ENCODE measurements at places on chromosomes 13 and 19.

- no peak for DNase-seq
Measured at GRCh38 chr13:21297447-21297846, 121.0 kb downstream of the MRPL57 start.

DNA sequence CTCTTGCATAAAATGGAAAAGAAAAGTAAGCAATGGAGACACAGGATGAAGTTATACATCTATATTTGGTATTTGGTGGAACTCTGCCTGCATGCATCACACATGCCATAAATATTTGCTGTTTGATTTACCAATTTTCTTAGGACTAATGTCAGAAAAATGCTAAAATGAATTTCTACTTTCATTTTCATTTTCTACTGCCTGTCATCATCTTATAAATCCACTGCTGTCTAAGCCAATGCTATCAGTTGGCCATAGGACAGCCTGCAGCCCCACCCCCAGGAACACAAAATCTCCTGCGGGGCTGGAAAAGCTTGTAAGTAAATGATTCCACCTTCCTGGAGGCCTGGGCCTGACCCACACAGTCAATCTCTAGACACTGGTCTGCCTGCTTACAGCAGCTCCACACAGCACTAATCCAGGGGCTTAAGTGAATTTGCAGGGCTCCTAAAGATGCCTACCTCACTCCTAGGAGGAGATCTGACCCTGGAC is 122.0 kb downstream of the ENOX1 start:
- DNase-seq, result no peak

- DNase-seq, result no peak
Measured at GRCh38 chr13:37274569-37275497, 169.4 kb upstream of the CSNK1A1L start.

GRCh38 chr13:71758828-71759227 is 108.2 kb downstream of the DACH1 start:
- DNase-seq, result no peak

- DNase-seq, result no peak
Measured at GRCh38 chr13:97630725-97631124, 196.8 kb downstream of the RAP2A start.

GRCh38 chr19:13505761-13506470 is 363 bp downstream of the CACNA1A start:
- DNase-seq, result no peak

GRCh38 chr19:28794301-28794700 is 418.6 kb downstream of the UQCRFS1 start:
- DNase-seq, result no peak

GRCh38 chr13:36763126-36763722 is 55.8 kb upstream of the RFXAP start:
- DNase-seq, result no peak

DNA sequence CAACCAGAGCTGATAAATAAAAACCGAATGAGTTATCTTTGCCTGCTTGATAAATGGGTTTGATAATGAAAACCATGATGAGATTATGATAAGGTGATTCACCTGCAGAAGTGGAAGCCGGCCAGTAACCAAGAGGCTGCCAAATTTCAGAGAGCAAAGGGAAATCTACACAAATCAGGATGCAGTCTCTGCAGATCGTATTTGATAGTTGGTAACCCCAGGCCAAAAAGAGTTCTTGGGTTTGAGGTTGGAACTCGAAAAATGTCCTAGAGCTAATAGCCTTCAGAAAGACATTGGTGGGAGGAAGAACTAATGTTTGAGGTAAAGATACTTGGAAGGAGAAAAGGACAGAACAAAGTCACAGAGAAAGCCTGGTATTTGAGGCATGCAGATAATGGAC is 9.6 kb upstream of the LATS2 start:
- DNase-seq, result no peak

DNA sequence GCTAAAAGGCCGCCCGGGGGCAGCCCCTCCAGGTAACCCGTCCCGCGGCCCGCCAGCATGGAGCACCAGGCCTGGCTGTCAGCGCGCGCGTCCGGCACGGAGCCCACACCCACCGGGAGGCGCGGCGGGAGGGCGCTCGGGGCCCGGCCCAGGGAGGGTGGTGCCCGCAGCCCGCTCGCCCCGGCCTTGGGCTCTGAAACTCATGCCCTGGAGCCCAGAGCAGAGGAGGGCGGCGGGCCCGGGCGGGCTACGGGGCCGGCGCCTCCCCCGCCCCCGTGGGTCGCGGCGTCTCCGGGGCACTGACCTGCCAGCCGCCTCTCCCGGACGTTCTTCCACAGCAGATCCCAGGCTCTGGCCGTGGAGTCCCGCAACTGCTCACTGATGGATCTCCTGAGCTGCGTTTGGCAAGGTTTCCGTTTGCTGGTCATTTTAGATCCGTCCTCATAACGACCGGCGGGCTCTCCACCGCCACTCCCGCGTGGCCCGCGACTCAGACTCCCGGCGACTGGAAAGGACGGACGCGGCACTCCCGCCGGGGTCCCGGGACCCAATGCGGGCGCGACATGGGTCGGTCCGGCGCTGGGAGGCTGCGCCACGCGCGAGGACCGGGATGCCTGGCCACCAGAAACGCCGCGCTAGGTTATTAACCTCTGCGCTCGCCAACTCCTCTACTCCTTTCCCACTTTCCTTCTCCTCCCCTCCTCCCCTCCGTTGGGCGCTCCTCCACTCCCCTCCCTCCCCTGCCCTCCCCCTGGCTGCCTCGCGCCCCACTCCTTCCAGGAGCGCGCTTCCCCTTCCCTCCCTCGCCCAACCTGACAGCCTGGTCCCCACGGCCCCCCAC is 64.7 kb upstream of the STARD13 start:
- DNase-seq, result no peak

DNA sequence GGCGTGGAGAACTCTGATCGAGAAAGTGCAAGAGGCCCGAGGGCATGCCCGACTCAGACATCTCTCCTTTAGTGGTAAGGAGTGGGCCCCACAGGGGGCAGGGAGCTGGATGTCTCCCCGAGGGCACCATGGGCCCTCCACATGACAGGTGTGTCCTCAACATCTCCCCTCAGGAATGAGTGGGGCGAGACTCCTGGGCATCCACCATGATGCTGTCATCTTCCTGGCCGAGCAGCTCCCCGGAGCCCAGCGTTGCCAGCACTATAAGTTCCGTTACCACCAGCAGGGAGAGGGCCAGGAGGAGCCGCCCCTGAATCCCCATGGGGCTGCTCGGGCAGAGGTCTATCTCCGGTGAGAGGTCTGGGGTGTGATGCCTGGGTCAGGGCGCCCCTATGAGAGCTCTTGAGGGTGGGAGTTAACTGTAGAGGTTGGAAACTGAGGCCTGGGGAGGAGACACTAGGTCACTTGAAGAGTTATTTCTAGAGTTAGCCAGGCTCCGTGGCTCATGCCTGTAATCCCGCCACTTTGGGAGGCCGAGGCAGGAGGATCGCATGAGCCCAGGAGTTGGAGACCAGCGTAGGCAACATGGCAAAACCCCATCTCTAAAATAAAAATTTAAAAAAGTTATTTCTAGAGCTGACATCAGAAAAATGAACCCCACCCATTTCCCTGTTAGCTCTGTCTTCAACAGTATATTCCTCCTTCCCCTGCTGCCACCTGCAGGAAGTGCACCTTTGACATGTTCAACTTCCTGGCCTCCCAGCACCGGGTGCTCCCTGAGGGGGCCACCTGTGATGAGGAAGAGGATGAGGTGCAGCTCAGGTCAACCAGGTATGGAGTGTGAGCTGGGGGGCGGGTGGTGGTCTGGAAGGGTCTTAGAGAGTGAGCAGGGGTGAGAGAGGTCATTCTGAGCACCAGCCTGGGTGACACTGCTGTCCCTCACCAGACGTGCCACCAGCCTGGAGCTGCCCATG is 5.1 kb downstream of the IGFLR1 start:
- DNase-seq, result no peak

DNA sequence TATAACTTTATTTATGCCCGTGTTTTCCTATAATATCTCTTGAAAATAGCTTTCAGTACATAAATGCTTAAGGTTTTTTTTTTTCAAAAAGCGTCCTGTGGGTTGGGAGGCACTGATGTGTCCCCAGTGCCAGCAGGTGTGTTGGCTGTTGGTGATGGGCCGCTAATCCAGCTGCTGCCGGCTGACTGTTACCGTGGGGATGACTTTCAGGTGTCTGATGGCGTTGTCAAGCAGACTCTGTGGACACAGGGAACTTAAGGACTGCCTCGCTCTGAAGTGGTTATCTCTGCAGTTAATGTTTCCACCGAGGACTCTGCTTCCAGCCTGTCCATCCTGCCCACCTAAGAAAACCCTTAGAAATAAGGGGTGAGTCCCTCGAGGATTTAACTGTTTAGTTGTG is 94.5 kb downstream of the ANKRD10 start:
- DNase-seq, result no peak

GRCh38 chr19:4057931-4058692 is 8.6 kb downstream of the ZBTB7A start:
- no peak for DNase-seq

GRCh38 chr13:28357247-28357825 is 137.6 kb downstream of the FLT1 start:
- DNase-seq, result no peak

- DNase-seq, result no peak
Measured at GRCh38 chr19:35590875-35591274, 4.9 kb downstream of the PMIS2 start.

- DNase-seq, result no peak
Measured at GRCh38 chr19:45632468-45633196, 6.6 kb downstream of the EML2 start.

GRCh38 chr13:40517486-40518480 is 148.7 kb downstream of the FOXO1 start:
- DNase-seq, result no peak

- no peak for DNase-seq
Measured at GRCh38 chr13:99990126-99990977, 8.8 kb downstream of the ZIC2 start.

- DNase-seq, result no peak
Measured at GRCh38 chr13:25110956-25111584, 15.1 kb downstream of the PABPC3 start.

DNA sequence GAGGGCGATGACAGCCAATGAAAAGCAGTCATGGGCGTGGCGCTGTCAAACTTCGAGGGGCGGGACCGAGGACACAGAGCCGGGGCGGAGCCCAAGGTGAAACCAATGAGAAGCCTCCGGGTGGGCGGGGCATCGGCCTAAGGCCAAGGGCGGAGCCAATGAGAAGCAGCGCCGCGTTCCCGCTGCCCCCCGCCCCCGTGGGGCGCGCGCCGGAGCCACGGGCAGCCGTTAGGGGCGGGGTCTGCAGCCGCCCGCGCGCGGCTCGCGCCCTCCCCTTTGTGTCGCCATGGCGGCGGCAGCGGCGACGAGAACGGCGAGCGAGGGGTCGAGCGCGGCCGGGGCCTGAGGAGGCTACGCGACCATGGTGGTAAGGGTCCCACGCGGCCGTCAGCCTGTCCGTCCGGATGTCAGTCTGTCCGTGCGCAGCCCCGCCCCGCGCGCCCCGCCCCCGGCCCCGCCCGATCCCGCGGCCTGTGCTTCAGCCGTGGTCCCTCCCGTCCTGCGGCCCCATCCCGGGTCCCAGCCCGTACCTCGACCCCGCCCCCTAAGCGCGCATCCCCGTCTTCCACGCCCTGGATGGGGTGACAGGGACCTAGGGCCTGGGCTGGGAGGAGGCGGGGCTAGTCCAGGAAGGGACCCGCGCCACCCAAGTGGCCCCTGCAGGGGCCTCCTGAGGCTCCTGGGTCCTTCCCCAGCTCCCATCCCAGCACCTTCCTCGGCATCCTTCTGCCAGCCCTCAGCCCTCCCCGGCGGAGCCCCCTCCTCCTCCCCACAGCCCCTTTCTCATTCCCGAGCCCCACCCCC is at the start of gene ARHGAP33:
TSS of gene ARHGAP33 (plus strand) at position 267 of the 804 bp plus-strand sequence. CDS start at position 362, 95 bp downstream.
- DNase-seq, result peak; percentile 83

GRCh38 chr19:50745221-50745620 is 22.1 kb downstream of the CLEC11A start:
- DNase-seq, result no peak

DNA sequence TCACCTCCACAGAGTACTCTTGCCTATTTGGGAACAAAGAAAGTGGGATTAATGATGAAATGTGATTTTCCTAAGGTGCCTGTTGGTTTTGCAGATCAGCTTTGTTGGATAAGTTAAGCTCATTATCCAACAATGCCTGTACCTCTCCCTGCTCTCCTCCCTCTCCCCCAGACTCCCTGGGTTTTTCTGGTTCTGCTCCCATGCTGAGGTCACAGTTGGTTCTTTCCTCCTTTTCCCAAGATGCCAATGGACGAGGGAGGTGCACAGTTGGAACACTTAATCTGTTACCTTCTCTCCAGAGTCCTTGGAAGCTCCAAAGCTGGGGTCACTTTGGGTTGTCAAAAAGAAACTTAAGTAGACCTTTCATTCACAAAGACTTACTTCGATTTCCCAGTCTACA is 1.6 kb downstream of the OXGR1 start:
- no peak for DNase-seq

- no peak for DNase-seq
Measured at GRCh38 chr13:87837522-87837921, 166.4 kb downstream of the SLITRK5 start.

DNA sequence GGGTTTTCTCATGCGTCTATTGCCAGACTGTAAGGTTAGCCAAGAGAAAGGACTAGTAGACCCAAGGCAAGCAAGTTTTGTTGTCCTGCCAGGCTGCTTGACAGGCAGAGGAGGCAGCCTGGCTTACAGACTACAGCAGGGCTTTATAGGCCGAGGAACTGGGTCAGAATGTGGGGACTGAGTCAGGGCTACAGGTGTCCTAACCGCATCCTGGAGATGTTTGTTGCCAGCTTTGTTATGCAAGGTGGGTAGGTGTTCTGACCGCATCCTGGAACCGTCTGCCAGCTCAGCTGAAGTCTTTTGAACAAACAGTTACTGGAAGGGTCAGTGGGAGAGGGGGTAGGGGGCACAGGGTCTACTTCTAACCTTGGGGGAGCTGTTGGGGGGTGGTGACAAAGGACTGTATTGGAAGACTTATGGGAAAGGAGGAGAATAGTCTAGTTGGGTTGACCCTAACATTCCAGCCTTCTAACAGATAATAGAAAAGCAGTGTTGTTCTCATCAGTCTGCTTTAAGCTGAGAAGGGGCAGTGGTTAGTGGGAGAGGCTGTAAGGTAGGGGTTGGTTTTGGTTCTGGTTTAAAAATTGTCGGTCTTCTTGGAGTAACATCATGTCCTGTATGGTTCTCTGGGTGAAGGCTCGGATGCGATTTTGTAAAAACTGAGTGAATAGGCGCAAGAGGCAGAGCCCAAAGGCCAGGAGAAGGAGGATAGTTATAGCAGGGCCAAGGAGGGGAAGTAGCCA is 913.8 kb upstream of the SLITRK5 start:
- no peak for DNase-seq

DNA sequence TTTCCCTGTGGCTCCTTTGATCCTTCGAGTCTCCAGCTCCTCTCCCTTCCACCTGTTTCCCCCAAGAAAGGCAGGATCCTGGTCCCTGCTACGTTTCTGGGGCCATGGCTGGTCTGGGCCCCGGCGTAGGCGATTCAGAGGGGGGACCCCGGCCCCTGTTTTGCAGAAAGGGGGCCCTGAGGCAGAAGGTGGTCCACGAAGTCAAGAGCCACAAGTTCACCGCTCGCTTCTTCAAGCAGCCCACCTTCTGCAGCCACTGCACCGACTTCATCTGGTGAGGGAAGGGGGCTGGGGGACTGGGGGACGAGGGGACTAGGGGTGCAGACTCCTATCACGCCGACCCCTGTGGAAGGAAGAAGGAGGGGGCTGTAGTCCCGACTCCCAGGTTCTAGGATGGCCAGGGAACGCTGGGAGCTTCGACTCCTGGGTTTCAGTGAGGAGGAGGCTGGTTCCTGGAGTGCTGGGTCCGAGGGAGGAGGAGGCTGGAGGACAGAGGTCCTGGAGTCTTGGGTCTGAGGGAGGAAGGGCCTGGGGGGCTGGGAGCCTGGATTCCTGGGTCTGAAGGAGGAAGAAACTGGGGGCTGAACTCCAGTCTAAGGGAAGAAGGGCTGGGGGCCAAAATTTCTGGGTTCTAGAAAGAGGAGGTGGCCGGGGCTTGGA is 524 bp downstream of the PRKCG start:
- no peak for DNase-seq

All from brain pericyte (primary cell).